ENCODE measurements at places on chromosomes 3 and 15.

DNA sequence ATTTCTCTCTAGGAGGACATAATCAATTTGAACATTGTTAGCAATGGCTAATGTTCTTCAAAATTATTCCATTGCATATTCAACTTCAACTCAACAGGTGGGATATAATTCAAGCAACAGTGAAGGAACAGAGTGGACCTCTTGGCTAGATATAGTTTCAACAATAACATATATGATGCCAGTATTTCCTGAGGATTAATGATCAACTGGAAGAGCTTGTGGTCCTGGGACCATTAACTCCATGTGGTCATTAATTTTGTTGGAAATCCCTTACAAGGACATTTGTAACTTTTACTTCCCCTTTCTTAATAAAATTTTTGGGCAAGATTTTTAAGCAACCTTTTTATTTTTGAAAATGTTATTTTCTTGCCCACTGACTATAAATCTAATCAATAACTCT lies 54.3 kb upstream of the ROBO2 start:
- no peak for DNase-seq

GRCh38 chr3:132556508-132557159 lies 40.4 kb upstream of the ACKR4 start:
- DNase-seq: no peak

DNA sequence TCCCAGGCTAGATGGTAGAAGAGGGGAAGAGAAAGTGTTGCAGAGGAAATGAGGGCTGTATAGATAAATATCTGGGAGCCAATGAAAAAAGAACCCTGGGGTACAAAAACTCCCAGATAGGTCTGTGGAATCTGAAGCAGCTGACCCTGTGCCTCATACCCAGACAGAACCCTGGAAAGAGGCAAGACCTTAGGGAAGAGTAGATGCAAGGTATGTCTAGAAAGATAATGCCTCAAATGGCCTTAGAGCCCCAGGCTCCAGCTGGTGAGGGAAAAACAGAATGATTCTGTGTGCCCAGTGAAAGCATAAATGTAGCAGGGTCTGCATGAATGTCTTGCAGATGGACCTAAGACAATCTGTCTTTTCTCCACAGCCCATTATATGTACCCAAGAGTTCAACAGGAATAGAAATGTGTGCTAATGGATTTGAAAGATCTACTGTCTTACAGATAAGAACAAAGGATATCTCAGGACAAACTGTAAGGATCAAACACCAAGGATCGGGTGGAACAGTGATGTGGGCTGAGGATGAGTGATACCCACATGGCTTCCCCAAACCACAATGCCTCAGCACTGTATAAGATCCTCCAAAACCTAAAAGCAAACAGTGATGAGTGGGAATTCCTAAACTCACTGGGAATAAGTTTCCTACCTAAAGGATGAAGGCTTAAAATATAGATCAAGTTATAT lies 58.8 kb downstream of the NCEH1 start:
- DNase-seq: no peak

DNA sequence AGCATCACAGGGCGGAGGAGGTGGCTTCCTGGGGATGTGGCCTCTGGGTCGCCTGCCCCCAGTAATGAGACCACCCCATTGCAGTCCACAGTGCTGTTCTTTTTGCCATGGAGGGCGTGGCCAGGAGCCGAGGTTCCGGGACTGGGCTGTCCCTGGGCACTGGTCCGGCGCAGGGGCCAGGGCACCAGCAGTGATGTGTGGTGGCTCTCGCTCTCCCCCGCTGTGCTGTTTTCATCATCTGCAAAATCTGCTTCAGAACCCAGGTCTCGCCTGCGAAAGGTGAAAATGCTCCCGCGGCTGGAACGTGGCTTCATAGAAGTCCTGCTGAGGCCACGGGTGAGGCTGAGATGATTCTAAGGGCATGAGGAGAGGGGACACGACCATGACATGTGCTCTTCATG lies 45.8 kb downstream of the SCN5A start:
- no peak for DNase-seq

GRCh38 chr3:155404486-155404885 lies 111.0 kb upstream of the STRIT1 start:
- DNase-seq: no peak

- DNase-seq: no peak
Measured at GRCh38 chr15:40110866-40111550, 2.3 kb upstream of the BMF start.

DNA sequence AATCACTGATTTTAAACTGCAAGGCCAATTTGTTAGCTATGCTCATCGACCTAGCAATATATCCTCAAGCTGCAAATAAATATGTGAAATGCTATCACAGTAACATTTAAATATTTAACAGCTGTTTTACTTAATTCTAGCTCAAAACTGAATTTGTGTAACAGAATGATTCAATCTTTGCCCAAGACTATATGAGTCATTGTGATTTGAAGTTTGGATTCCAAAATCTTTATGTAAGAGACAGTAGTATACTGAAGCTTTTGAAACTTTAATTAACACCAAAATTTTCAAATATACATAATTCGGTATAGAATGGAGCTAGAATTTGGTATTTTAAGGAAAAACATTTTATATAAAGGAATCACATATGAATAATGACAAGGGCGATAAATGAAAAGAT lies 603.0 kb upstream of the ROBO2 start:
- DNase-seq: no peak

DNA sequence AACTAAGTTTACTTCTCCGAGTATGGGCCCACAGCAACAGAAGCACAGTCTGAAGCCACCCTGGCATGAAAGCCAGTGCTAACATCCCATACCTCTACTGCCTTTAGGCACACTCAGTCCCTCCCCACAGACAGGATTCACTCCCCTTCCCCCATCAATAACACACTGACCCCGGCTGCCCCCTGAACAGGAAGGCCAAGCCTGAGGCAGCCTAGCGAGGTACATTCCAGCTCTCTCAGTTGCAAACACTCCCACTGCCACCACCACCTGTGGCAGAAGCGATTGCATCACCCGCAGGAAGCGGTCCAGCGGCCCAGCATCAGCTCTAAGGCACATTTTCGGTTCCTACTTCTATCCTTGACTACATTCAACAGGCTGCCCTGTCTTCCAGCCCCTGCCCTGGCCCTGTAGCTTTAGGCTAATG lies 7.0 kb upstream of the BMF start:
- DNase-seq: no peak

DNA sequence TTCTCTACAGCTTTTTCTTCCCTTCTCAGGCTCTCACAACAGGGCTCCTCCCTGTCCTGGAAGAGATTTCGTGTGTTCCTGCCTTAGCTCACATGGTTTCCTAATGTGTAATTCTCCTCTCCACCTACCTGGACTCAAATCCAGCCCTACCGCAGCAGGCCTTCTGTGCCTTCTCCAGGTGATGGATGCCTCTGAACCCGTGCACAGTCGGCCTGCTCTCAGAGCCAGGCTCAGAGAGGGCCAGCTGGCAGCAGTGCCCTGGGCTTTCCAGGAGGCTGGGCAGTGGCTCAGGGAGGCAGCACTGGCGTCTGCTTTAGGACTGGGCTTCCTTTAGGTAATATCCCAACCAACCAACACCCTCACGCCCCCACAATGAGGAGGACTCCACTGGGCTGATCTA lies 123.2 kb upstream of the TMC3 start:
- no peak for DNase-seq

GRCh38 chr15:101499863-101500713 lies 10.6 kb upstream of the PCSK6 start:
- DNase-seq: no peak

DNA sequence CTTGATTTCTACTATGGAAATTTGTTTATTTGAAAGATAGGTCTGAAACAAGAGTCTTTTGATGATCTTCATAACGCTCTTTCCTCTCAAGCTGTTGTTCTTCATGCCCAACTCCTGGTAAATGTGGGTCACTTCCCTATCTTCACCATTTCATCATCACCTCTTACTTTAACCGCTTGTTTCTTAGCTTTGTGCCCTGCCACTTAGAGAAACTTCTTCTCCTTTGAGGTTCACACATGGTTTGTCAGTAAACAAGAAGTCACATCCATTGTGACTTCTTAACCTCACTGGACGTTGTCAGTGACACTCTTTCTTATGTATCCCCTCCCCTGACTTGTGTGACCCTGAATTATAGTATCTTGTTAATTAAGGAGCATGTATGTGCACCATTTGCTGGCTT lies 16.9 kb upstream of the P2RY13 start:
- DNase-seq: no peak

DNA sequence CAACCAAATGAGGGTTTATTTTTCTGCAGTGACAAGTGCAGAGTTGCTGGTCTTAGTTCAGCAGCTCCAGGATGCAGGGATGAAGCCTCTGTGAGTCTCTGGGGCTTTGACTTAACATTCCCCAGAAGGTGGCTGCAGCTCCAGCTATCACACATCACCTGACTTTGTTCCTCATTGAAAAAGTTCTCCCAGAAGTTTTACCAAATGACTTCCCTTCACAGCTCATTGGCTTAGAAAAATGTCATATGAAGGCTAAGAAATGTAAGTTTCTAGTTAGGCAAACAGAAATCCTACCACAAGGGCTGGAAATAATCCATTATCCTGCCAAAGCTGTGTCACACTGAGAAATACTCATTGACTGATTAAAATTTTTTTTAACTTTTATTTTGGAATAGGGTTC lies 184.9 kb downstream of the MINAR1 start:
- no peak for DNase-seq

DNA sequence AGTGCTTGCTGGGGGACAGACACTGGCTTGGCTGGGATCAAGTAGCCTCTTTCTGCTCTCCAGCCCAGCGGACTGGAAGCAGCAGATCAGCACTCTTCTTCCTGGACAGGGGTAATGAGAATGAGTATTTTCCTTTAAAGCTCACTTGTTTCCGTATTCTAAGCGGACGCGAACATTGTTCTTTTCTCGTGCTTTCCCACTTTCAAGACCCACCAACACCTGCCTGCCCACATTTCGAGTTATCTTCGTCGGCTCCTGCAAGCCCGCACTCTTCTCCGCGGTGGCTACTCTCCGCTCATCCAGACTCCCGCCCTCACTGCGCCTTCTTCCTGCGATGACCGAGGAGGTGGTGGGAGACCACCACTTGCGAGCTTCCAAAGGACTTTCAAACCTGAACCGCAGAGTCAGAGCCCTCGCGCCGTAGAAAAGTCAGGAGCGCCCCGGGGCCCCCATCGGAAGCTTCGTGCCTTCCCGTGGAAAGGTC lies 1.6 kb upstream of the PPM1L start:
- DNase-seq: peak; percentile 27

- DNase-seq: no peak
Measured at GRCh38 chr15:83113881-83114674, 6.6 kb downstream of the TM6SF1 start.

DNA sequence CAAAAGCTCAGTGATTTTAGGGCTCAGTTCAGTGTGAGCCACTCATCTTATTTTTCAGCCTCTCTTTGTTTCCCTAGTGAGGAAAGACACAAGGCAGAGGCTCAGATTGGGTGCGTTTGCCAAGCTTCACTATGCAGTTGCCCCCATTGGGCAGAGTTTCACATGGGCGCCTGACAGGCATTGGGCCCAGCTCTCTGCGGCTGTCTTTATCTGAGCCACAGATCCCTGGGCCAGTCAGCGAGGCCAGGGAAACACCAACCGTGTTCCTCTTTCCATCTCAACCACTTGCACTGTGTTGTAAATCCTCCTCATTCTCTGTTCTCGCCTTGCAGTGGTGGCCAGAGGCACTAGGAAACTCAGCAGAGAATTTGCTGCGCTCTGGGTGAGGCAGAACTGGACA lies 10.8 kb downstream of the ESYT3 start:
- DNase-seq: no peak

GRCh38 chr3:83023086-83023485 lies 1261.6 kb upstream of the GBE1 start:
- DNase-seq: no peak

DNA sequence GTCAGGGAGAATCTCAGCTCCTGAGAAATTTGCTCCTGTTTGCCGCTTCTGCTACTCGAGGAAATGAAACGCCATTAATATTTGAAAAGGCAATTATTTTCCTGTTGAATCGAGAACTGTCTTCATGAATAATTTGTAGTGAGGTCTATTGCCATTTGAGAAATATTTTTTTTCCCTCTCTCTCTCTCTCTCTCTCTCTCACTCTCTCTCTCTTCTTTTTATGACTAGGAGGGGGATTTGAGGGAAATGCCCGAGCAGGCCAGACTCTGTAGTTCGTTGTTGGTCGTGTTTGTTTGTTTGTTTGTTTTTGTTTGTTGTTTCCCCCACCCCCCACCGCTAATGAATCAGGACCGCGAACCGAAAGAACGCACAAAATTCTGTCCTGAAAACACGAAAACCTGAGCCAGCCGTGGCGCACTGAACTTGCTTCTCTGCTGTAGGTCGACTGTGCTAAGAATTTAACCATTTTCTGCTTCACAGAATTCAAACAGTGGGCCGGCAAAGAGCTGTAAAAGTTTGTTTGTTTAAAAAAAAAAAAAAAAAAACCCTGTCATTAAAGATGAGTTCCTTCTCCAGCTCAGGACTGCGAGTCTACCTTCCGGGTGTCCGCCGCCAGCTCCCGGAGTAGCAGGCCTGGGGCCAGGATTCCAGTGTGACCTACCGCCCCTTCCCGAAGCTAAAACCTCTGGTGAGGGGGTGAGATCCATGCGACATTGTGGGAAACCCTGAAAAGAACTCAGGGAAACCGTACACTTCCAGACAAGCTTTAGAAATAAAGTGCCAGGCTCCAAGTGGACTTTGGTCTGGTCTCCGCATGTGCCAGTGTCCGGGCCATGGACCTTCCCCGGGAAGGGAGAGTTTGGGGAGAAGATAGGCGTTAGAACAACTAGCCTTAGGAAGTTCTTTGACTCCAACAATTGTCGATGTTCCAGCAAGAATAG lies 12.1 kb downstream of the ZIC4 start:
- no peak for DNase-seq

DNA sequence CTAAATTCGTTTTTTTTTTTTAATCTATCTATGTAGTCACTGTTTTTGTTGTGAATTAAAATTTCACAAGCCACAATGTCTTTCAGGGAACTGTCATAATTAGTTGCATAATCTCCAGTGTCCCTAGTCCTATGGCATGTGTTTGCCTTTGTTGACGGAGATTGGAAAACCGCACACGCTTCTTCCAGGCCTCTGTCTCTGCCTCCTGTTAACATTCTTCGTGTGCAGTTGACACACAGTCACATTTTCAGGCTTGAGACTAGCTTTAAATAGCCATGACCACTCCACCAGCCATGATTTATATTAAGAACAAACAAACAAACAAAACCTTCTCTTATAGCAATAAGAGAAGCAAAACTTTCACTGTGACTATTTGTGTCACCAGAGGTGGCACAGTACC lies 139.8 kb downstream of the DUT start:
- no peak for DNase-seq

DNA sequence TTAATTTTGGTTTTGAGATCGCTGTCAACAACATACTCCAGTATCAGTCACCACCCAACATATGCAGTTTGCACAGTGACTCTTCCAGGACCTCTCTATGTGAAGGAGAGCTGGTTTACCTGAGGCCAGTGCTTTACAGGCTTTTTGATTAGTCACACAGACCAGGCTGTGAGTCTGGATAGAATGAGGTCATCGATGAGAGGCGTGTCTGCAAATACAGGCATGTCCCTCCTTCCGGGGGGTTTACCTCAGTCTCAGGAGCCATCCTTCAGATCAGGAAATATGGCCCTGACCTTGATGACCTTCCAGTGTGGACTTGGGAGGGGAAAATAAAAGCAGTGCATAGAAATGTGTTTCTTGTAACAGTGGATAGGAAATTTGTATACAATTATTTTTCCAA lies 46.9 kb downstream of the KBTBD12 start:
- no peak for DNase-seq

GRCh38 chr3:186200726-186201125 lies 91.8 kb upstream of the ETV5 start:
- DNase-seq: no peak

- no peak for DNase-seq
Measured at GRCh38 chr15:27082526-27082925, 111.5 kb downstream of the GABRG3 start.

GRCh38 chr3:52150860-52151259 lies 3.4 kb downstream of the POC1A start:
- no peak for DNase-seq

GRCh38 chr15:84681831-84682230 lies 23.8 kb upstream of the NMB start:
- DNase-seq: no peak
